ENCODE measurements at places on chromosomes 2 and 18. TPM values are rescaled to one million over a fixed set of nuclear protein-coding genes. Genes with fewer than 3 reads are reported as not detected.

Gene BOD1L2
- not detected for total RNA-seq

Gene GPR45
- total RNA-seq: not detected

Gene CD226
- total RNA-seq: under 0.01 TPM

Gene SLC66A2
- total RNA-seq: 33.7 TPM

Gene EML6
- total RNA-seq: 0.65 TPM

Gene C1D
- total RNA-seq: 20.3 TPM

Gene KCNG2
- not detected for total RNA-seq

Gene SERPINB3
- total RNA-seq: not detected

Gene OTOS
- not detected for total RNA-seq

Data from vein endothelial cell (primary cell).